Pons (tissue), 1 donor: ENCODE measurements at places on chromosomes 16 and 17.

GRCh38 chr17:82097919-82098168 lies 192 bp downstream of the FASN start:
- DNase-seq = no peak

DNA sequence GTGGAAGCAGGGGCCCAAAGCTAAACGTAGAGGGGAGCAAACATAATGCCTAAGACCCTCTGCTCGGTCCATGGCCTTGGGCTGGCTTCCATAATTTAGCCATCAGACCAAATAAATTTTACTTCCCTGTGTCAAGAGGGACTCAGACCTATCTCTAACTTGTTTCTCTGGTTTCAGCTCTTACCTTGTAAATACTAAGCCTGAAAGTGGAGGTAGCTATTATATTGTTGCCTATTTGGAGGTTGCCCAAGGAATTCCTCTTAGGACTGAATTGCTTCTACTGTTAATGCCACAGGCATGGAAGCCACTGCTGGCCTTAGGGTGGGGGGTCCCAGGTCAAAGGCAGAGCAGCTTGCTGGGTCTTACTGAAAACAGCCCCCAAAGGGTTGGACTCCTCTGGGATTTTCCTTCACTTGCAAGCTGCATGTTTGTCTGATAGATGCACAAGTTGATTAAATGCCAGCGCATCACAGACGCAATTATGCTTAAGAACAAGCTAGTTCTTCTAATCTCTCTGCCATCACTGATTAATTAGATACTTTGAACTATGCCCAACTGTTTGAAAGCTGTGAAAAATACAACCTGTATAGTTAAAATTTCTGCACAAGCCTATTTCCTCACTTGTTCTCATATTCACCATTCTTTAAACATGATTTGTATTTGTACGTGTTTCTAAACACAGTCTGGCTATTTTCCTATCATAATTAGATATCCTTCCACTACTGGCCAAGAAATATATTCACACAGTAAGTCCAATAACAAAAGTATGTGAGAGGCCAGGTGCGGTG lies 67.9 kb upstream of the HAS3 start:
- no peak for DNase-seq

- no peak for DNase-seq
Measured at GRCh38 chr17:80068301-80069222, 32.1 kb downstream of the CCDC40 start.

DNA sequence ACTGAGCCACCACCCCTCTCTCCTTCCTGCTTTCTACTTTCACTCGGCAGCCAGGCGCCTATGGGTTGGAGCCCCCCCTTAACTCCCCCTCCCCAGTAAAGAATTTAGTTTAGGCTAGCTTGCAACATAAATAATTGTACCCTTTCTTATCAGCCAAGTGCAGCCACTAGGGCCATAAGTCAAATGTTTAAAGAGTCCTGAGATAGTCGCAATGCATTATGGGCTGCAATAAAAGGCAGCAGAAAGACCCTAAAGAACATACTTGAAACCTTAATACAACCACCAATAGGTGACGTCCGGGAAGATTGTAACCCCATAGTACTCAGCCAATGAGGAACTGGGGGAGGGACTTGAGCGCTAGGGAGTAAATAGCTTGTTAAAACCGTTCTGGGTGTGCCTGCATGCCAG lies 40.5 kb downstream of the C16orf82 start:
- no peak for DNase-seq

GRCh38 chr17:4186357-4186881 lies 43.4 kb downstream of the CYB5D2 start:
- DNase-seq = no peak

GRCh38 chr16:88684569-88685155 lies 1.6 kb downstream of the SNAI3 start:
- DNase-seq = no peak

- DNase-seq = no peak
Measured at GRCh38 chr17:77478899-77479298, 338.1 kb downstream of the SEC14L1 start.

DNA sequence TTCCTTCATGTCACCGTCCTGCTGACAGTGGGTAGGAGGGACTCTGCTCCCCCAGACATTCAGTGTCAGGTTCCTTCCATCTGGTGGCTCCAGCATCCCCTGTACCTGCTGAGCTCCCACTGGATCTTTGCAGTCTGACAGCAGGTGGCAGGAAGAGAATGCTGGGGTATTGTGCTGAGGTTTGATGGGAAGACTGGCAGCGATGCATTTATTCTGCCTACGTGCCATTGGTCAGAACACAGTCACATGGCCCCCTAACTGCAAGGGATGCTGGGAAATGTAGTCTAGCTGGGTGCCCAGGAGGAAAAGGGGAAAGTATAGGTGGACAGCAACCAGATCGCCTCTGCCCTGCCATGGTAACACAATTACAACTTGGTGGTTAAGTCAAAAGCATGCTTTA lies 44.4 kb downstream of the IRX3 start:
- peak; percentile 14 for DNase-seq

- DNase-seq = no peak
Measured at GRCh38 chr16:1495211-1495888, 2.2 kb downstream of the TELO2 start.

DNA sequence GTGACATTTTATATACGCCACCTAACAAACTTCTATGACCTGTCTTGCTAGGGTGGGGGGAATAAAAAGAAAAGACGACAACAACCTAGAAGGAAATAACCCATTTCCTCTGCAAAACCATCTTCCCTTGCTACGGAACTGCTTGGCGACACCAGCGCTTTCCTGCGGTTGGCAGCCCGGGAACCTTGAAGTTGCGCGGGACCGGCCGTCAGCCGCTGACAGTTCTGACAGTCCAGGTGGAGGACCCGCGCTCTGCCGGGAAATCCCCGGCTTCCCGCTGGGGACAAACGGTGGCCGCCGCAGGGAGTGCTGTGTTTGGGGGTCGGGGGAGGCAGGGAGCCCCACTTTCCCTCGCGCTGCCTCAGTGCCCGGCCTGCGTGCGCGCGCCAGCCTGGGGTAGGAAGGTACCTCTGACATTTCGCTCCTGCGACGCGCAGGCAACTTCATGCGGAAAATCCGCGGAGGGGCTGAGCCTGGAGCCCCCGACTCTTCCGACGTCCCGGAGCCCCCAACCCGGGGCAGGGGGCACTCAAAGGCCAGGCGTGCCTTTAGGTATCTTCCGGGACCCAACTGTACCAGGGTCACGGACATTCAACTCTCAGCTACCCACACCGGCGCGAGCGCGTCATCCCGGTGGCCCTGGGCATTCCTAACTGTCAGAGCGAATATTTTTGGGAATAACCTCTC lies 516 bp downstream of the SLC16A6 start:
- DNase-seq = no peak

DNA sequence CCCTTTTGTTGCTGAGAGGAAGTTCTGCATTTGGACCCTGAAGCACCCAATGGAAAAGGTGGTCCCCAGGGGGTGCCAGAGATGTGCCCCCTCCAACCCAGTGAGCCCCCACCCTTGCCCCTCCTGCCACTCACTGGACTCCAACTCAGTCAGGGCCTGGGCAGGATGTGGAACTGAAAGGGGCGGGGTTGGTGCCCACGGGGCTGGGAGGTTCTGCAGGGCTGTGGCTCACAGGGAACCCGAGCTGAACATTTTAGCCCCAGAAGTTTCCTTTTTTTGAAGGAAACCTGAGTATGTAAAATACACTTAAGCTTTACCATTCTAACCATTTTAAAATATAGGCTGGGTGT lies 15.8 kb upstream of the OGFOD3 start:
- no peak for DNase-seq

DNA sequence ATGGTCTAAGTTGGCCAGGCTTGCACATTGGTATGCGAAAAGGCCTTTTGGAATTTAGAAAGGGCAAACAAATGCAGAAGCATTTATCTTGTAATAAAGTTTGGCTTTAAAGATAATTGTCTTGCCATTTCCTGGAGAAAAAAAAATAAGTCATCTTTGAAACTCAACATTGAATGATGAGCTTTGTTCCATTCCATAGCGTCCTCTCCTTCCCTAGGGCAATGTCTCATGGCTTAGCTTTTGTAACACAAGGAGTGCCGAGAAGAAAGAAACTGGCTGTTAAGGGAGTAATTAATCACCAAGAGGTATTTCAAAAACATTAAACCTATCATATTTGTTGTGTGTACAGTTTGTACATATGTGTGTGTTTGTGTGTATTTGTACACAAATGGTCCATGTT lies 372.3 kb downstream of the NPIPA8 start:
- no peak for DNase-seq

DNA sequence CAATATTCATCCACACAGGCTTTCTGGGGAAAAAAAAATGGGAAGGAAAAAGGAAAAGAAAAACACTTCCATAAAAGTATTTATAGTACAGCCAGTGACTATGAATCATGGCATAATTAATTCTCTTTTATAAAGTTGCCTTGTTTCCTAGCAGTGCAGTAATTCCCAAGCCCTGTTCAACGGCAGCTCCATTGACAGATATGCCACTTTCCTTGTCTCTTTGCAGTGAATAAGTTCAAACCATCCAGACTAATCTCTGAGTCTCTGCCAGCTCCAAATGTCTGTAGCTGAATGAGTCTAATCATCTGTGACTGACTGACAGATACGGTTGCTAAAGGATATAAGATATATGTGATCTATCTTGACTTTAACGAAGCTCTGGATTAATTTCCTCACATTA lies 52.9 kb upstream of the KCNJ16 start:
- DNase-seq = no peak

DNA sequence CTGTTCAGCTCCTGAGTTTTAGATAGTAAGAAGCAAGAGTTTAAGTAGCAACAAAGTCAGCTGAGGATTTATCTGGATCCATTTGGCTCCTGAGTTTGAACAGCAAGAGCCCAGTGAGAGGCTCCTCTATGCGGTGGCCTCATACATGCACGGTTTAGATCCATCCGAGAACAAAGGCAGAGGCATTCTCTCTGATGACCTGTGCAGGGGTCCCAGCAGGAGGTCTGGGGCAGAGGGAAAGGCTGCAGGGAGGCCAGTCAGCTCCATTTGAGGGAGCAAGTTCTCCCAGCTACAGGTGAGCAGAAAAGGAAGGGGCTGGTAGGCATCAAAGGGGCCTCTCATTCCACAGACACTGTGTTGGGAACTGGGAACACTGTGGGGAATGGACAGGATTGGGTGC lies 16.5 kb downstream of the PITPNM3 start:
- DNase-seq = no peak

- DNase-seq = no peak
Measured at GRCh38 chr16:83490073-83490472, 317.7 kb upstream of the HSBP1 start.

GRCh38 chr16:4021070-4021779 lies 95.0 kb downstream of the ADCY9 start:
- DNase-seq = no peak

GRCh38 chr17:45908460-45908859 lies 14.1 kb downstream of the MAPT start:
- no peak for DNase-seq
